ENCODE measurements at places on chromosomes 1 and 21. TPM values are rescaled to one million over a fixed set of nuclear protein-coding genes. Genes with fewer than 3 reads are reported as not detected.

ODF2L gene
- total RNA-seq: 17.0 TPM

DNA sequence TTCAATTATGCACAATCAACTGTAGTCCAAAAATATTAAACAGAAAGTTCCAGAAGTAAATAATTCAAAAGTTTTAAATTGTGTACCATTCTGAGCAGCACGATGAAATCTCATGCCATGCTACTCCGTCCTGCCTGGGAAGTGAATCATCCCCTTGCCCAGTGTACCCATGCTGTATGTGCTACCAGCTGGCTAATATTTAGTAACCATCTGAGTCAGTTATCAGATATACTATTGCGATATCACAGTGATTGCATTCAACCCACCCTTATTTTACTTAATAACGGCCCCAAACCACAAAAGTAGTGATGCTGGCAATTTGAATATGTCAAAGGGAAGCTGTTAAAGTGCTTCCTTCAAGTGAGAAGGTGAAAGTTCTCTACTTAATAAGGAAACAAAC is 56.2 kb downstream of the EVI5 start:
- DNase-seq: no peak

DNA sequence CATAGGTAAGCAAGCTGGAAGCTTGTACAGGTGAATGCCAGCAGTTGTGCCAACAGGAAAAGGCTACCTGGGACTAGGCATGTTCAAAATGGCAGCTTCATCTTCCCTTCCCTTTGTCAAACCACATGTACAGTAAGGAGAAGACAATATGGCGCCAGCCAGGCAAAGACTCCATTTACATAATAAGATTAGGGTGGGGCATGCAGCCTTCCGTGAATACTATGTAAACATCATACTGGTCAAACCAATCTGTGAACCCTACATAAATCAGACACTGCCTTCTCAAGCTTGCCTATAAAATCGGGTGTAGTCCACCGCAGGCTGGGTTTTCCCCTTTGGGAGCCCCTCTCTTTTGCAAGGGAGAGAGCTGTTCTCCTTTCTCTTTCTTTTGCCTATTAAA is 24.6 kb downstream of the ATF3 start:
- DNase-seq: no peak

GRCh38 chr21:23308741-23309140 is 2298.5 kb downstream of the MRPL39 start:
- no peak for DNase-seq

- DNase-seq: no peak
Observed at GRCh38 chr1:27872802-27873551, 633 bp downstream of the THEMIS2 start.

SAMD13 gene
- total RNA-seq: not detected

GRCh38 chr1:230784163-230784562 is 37.0 kb downstream of the CAPN9 start:
- DNase-seq: no peak

HSD11B1 gene
- not detected for total RNA-seq

DNA sequence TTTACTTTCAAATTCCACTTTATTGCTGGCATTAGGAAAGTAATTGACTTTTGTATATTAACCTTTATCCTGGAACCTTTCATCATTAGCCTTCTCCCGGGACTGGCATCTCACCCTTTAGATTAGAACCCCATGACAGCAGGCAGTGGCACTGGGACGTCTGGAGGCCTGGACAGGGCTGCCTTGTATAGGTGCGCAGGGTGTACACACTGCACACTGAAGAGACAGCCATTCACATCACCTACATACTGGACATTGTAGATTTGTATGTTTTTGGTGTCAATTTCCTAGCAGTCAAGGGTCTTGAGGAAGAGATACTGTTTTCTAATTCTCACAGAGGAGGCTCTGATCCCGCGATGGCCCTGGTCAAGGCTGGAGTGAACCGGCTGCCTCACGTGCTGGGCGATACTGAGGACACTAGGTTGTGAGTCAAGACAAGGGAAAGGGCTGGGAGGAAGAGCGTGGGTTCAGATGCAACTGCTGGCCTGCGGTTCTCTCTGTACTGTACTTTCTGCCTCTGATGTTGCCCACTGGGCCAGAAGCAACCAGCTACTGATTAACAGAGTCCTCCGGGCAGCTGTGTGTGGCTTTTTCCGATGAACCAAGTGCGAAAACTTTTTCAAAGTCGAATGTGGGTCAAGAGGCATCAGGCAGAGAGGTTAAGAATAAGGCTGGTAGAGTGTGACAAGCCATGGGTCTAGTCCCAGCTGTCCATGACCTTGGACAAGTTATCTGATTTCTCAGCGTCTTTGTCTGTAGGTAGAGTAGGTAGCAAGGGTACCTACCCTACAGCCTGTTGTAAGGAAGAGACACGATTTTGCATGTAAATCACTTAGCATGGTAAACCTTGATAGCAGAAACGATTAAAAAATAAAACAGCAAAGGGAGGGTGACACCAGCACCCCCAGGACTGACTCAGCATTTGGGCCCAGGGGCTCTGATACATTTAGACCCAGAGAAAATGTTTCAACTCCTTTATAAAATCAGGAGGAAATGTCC is 38.2 kb upstream of the SLC25A33 start:
- no peak for DNase-seq

GRCh38 chr1:164660775-164661174 is 101.8 kb downstream of the PBX1 start:
- DNase-seq: no peak

UBASH3A gene
- not detected for total RNA-seq

OR6K3 gene
- total RNA-seq: not detected

AIRE gene
- total RNA-seq: not detected

TTC24 gene
- total RNA-seq: not detected

- no peak for DNase-seq
Observed at GRCh38 chr1:18874600-18874999, 15.1 kb upstream of the TAS1R2 start.

CLCA4 gene
- total RNA-seq: not detected

- DNase-seq: no peak
Observed at GRCh38 chr1:11529763-11530730, 51.1 kb downstream of the DISP3 start.

DNA sequence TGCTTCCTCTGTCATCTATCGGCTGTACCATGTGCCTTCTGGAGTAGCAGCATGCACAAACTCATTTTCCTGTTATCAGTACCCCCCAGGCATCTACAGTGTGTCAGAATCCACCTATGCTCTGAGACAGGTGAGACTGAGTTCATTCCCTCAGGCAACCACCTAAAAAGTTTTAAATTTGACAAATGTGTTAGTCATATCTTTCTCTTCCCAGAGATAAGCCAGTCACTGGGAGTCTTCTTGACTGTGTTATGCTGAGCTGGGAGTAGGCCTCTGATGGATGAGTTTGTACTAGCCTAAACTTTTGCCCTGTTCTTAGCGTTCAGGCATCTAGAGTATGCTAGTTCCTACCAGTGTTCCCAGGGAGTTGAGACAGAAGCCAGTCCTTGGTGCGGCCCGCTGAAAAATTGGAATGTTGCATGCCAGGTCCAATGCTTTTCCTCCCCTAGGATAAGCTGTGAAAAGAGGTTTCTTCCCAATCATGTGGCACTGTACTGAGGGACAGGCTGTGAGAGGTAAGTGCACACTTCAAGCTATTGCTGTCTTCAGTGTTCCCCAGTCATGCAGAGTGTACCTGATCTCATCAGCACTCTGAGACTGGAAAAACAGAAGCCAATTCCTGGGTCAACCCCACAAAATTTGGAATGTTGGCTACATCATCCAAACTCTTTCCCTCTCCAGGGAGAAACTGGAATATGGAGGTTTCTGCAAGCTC is 1202.3 kb downstream of the NCAM2 start:
- DNase-seq: no peak

UBXN10 gene
- total RNA-seq: not detected

CD1B gene
- total RNA-seq: not detected

DNA sequence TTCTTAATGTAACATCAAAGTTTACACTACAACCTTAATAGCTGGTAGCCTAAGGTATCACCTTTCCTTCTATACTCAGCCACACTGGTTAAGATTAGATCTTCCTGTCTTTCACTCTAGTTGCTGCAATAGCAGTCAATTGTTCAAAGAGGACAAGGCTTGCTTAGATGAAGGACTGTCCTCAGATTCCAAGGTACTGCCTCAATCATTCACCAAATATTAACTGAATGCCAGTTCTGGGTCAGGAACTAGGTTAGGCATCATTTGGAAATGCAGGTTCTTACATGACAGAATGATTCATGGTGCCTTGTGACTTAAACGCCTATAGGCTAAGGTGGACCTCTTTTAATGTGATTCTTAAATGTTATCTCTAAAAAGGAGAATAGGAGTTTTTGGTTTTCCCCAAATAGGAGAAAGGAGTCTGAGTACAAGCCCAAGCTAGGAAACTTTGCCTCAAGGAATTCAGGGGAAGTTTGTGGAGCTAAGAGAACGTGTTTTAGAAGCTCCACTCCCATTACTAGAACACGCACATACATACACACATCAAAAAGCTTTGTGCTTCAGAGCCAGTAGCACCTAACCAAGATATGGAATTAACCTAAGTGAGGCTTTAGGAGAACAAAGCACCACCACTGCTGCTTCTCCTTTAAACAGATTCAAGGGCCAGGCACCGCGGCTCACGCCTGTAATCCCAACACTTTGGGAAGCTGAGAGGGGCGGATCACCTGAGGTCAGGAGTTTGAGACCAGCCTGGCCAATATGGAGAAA is 8.5 kb upstream of the WDR47 start:
- no peak for DNase-seq
